AML-193 (cell line): ENCODE measurements at places on chromosomes 2 and 18.

GRCh38 chr2:235841863-235842262, 326.3 kb downstream of the GBX2 start:
- no peak for DNase-seq

- DNase-seq = no peak
These were observed 379.3 kb upstream of the PKDCC start for GRCh38 chr2:41668529-41668928.

GRCh38 chr2:155895016-155895415, 437.5 kb downstream of the NR4A2 start:
- no peak for DNase-seq

DNA sequence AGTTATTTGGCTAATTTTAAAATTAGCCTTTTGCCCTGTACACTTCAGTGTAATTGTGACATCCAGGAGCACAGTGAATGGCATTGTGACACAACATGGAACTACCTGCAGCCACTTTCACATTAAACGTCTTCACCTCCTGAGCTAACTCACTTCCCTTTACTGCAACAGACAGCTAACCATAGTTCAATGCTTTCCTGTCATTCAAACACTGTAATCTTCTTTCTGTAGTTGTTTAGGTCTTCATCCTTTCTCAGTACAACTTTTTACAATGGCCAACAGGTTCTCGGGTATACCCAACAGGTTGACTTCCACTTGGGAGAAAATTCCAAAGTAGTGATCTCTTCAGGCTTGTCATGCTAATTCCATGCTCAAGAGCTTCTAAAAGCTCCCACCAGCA, 8.6 kb upstream of the AGPS start:
- DNase-seq = peak; percentile 15

GRCh38 chr2:38045811-38046210, 30.1 kb downstream of the CYP1B1 start:
- DNase-seq = no peak

DNA sequence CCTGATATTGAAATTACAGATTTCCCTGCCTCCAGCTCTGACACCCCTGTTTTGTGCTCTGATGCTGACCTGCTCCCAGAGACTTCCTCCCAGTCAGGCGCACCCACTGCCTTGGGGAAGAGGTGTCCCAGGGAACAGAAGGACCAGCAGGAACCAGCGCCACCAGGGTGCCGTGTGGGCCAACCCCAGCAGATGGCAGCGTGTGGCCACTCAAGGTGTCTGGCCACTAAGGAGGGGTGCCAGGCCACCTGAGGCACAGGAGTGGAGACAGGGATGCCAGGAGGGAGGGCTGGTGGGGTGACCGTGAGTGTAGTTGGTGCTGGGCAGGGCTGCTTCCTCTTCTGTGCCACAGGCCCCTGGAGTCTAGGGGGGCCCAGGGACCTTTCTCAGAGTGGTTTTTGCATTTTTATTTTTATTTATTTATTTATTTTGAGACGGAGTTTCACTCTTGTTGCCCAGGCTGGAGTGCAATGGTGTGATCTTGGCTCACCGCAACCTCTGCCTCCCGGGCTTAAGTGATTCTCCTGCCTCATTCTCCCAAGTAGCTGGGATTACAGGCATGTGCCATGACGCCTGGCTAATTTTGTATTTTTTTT, 56.0 kb downstream of the TEX44 start:
- DNase-seq = peak; percentile 39

GRCh38 chr18:35106845-35107148, 65.6 kb downstream of the MAPRE2 start:
- no peak for DNase-seq
